Right renal pelvis (tissue), 4 donors: ENCODE measurements at places on chromosomes 6 and 20. TPM values are rescaled to one million over a fixed set of nuclear protein-coding genes. Genes with fewer than 3 reads are reported as not detected.

The PTPRT gene
- polyA plus RNA-seq, result 0.30 TPM

GRCh38 chr20:61799928-61800327 lies 265.8 kb downstream of the TAF4 start:
- no peak for DNase-seq

GRCh38 chr6:141963543-141964295 lies 169.0 kb upstream of the GJE1 start:
- DNase-seq, result no peak

DNA sequence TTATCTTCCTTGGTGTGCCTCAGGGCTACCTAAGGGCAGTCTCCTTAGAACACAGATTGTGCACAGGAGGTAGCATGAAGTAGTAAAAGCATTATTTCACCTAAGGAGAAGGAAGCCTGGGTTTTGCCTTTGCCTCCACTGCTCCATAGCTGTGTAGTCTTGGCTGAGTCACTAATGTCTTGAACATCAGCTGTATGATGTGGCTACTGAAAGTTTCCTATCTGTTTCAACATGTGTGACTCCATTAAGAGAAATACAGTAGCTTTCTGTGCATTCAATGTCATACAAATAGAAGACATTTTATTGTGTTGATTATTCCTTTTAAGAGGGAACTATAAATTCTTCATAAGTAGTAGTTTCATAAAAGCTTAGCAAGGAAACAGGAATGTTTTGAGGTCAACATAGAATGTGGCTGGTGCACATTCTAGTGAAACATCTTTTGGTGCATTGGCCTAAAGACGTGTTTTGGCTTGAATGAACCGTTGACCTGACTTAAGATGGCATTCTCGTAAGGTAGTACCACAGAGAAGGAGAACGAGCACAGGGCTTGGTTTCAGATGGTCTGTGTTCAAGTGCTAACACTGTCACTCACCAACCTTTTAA lies 70.6 kb downstream of the CTNNBL1 start:
- no peak for DNase-seq

The MOG gene
- polyA plus RNA-seq, result not detected

DNA sequence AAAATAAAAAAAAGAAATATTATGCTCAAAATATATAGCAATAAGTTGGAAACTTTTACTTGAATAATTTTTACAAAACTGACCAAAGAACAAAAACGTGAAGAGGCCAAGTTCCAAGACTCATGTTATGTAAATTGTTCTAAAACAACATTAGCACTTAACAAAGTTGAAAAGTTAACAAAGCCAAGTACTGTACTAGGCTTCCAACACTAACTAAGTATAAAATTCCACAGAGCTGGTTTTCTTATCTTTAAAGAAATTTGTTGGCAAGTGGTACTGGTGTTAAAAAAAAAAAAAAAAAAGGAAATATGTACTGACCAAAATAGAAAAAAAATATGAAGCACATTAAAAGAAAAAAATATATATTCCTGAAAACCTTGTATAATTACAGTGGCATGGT lies 127.8 kb downstream of the SLC16A10 start:
- no peak for DNase-seq

The DEFB112 gene
- polyA plus RNA-seq, result not detected

DNA sequence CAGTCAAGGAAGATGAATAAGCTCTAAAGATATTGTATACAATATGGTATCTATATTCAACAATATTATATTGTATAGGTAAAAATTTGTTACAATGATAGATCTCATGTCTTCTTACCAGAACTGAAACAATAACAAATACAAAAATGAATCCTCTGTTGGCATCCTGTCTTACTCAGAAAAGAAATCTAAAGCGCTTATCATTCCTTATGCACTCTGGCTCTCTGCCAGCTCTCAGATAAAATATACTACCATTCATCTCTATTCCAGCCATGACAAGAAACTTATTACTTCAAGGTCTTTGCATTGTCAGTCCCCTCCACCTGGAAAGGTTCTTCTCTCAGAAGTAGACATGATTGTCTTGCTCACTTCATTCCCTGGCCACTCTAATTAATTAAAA lies 138.6 kb downstream of the THEMIS start:
- DNase-seq, result no peak

GRCh38 chr6:46410334-46410953 lies 80.8 kb downstream of the RCAN2 start:
- DNase-seq, result peak; percentile 41

DNA sequence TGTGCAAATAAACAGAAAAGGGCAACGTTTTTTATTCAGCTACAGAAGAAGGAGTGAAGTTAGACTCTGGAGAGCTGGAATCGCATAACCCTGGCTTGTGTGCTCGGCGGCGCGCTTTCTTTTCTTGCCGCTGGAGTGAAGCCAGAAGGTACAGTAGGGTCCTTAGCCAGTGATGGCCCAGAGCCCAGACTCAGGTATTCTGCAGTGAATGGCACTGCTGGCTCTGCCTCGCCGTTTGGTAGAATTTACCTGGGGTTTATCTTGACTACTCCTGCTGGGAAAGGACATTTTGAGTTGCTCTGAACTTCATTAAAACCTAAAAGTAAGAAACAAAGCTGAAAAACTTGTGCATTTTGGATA lies 56.9 kb upstream of the TIAM2 start:
- no peak for DNase-seq

- no peak for DNase-seq
Measured at GRCh38 chr6:147392917-147393625, 115.4 kb upstream of the SAMD5 start.

GRCh38 chr6:112503091-112503596 lies 156.0 kb downstream of the RFPL4B start:
- no peak for DNase-seq

The MYB gene
- 5.1 TPM for polyA plus RNA-seq

- no peak for DNase-seq
Measured at GRCh38 chr6:130694606-130695005, 132.6 kb upstream of the SMLR1 start.

- no peak for DNase-seq
Measured at GRCh38 chr20:39762716-39763115, 800.6 kb downstream of the DHX35 start.

- no peak for DNase-seq
Measured at GRCh38 chr6:39092124-39092523, 22.9 kb downstream of the SAYSD1 start.

GRCh38 chr6:87705070-87705691 lies 3.1 kb upstream of the AKIRIN2 start:
- no peak for DNase-seq

DNA sequence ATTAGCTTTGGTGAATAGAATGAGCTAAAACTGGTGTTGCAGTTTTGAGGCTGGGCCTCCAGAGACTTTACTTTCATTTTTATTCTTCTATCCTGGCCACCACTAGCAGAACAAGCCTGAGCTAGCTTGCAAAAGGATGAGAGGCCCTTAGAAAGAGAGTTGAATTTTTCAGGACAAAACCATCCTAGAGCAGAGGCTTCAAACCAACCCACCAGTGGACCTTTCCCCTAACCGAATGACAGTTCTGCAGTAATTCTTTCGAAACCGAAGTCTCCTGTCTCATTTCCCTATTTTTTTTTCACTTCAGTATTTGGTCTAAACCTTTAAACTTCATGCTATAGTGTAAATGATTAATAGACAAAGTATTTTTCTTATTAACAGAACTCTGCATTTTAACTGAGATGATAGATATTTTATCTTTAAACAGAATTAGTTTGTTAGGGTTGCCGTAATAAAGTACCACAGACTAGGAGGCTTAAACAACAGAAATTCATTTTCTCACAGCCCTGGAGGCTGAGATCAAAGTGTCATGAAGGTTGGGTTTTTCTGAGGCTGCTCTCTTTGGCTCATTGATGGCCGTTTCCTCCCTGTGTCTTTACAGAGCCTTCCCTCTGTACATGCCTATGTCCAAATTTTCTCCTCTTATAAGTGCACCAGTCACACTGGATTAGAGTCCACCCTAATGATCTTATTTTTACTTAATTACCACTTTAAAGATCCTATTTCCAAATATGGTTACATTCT lies 80.6 kb upstream of the PAK5 start:
- DNase-seq, result no peak

The GHRH gene
- polyA plus RNA-seq, result not detected

The THEMIS gene
- polyA plus RNA-seq, result 0.25 TPM

DNA sequence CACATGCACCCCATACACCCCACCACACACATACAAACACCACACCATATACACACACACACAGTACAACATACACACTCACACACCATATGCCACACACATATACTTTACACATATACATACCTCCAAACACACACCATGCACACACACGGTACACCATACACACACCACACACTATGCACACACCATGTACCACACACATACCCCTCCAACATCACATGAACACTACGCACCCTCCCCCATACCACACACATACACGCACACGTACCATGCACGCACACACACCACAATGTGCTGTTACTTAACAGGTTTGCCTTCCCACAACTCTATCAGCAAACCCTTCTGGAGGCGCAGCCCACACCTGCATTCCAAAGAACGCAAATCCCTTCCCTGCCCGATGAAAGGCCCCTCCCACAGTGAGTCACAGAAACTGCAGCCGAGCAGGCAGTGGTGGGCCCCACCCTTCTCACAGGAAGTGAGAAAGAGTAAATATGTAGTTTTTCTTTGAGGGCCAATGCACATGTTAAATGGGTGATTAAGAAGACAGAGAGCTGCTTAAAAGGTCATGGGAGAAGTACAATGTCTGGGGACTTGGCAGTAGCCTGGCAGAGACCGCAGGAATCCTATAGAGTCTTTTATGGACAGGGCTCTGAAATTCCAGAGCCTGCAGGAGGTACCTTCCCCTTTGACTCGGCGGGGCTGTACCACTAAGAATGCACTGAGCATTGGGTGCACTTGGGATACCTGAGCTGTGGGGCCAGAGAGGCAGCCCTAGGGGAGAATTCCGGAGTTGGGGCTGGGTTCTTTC lies 34.1 kb upstream of the EZR start:
- DNase-seq, result peak; percentile 65

DNA sequence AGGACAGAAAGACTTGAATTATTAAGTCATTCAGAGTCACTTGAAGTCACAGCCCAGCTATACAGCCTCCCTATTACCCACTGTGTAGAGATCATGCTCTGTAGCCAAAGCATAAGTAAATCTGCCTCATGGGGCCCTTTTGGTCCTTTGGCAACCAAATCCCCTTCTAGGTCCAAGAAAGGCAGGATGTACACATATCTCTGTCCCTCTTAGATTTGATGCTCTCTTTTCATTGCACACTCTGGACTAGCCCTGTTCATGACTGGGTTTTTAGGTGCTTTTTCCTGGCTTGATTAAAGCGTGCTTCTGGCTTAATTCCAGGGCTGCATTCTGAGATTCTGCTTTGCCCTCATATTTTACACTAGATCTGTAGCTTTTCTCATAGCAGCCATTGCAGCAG lies 296.8 kb downstream of the TENT5A start:
- no peak for DNase-seq

GRCh38 chr6:165260462-165260861 lies 48.9 kb downstream of the C6orf118 start:
- no peak for DNase-seq

GRCh38 chr20:36815454-36816091 lies 42.0 kb upstream of the DSN1 start:
- no peak for DNase-seq

DNA sequence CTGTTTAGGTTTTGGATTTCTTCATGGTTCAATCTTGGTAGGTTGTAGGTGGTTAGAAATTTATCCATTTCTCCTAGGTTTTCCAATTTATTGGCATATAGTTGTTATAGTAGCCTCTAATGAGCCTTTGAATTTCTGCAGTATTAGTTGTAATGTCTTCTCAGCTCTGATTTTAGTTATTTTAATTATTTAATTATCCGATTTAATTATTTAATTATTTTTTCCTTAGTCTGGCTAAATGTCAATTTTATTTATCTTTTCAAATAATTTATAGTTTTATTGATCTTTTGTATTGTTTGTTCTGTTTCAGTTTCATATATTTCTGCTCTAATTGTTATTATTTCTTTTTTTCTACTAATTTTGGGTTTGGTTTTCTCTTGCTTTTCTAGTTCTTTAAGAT lies 28.1 kb upstream of the SOX4 start:
- no peak for DNase-seq

DNA sequence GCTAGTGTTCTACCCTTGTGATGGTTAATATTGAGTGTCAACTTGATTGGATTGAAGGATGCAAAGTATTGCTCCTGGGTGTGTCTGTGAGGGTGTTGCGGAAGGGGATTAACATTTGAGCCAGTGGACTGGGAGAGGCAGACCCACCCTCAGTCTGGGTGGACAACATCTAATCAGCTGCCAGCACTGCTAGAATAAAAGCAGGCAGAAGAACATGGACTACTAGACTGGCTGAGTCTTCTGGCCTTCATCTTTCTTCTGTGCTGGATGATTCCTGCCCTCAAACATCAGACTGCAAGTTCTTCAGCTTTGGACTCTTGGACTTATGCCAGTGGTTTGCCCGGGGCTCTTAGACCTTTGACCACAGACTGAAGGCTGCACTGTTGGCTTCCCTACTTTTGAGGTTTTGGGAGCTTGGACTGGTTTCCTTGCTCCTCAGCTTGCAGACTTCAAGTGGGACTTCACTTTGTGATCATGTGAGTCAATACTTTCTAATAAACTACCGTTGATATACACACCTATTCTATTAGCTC lies 50.1 kb downstream of the SDHAF4 start:
- no peak for DNase-seq

DNA sequence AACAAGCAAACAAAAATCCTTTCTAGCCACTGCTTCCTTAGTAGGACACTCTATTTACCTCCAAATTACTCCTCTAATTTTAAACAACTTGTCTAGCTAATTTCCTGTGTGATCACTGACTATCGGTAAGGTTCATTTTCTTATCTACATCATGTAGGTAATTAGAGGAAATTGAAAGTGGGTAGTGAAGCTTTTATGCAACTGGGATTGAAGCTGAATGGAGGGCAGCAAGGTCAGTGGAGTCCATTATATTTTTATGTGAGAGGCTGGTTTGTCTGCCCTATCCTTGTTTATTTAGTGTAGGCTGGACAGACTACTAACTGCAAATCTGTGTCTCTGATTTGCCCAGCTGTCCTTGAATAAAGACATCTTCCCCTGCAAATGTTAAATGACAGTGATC lies 88.5 kb upstream of the SIM1 start:
- DNase-seq, result no peak

The CCN5 gene
- polyA plus RNA-seq, result not detected

The ADGRB3 gene
- polyA plus RNA-seq, result 5.1 TPM

The RAB23 gene
- 46.6 TPM for polyA plus RNA-seq

GRCh38 chr6:6715465-6715864 lies 126.9 kb downstream of the LY86 start:
- DNase-seq, result no peak

- DNase-seq, result no peak
Measured at GRCh38 chr20:24199501-24199900, 210.9 kb upstream of the GGTLC1 start.

- DNase-seq, result no peak
Measured at GRCh38 chr20:29689411-29690225, 1567.8 kb upstream of the DEFB115 start.

GRCh38 chr20:1336699-1337367 lies 7.9 kb upstream of the SDCBP2 start:
- no peak for DNase-seq

- DNase-seq, result no peak
Measured at GRCh38 chr6:43060034-43060754, 763 bp downstream of the KLC4 start.

DNA sequence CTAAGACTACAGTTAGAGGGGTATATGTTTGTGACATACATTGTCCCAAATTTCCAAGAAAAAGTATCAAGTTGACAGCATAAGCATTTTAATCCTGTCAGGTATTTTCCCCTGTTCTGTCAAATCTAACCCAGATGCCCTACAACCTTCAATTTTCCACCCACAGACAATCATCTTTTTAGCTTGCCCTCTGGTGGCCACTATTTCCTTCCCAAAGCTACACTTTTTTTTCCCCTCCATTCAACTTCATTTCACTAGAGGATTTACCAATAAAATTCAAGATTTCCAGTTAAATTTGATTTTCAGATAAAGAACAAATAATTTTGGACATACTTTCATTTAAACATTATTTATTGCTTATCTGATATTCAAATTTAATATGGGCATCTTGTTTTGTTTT lies 286.6 kb downstream of the TENT5A start:
- DNase-seq, result no peak
